ENCODE measurements at places on chromosomes 12 and 14.

DNA sequence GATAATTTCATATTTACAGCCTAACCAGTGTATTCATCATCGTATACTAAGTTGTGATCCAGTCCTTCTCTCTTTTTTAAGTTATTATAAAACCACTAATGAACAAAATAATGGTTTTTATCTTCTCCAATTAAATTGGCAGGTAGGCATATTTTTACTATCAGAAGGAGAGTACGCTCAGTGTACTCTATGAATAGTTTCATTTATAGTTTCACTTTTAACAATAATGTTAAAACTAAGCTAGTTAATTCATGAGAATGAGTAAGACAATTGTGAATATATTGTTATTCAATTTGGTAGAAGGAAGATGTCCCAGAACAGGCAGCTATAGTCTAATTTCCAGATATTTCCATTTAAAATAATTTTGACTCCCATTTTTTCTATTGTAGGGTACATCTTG lies 277.1 kb downstream of the RASSF9 start:
- no peak for DNase-seq

DNA sequence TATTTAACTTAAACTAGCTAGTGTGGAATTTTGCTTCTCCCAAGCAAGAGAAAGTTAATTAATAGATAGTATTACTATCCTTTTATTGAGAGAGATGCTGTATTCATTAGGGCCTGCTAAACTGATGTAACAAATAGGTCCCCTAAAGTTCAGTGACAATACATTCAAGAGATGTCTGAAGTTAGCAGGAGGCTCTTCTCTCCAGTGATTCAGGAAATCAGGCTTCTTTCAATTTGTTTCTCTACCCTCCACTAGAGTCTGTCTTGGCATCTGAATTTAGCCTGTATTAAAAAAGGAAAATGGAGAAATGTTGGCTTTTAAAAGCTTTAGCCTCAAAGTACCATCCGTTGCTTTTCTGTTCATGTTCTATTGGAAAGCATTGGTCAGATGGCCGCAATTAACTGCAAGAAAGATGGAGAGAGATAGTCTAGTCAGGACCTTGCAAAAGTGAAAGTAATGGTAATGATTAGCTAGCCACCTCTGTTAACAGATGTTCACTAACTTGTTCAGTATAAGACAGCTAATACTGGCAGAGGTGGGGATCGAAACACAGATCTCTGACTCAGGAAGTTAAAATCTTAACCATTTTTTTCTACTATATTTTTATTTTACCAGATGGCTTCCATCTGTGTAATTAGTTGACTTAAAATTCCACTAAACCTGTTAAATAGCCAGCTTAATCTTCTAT lies 786.8 kb downstream of the TMTC2 start:
- no peak for DNase-seq

- no peak for DNase-seq
These were observed 85.1 kb upstream of the CCDC198 start for GRCh38 chr14:57578801-57579200.

DNA sequence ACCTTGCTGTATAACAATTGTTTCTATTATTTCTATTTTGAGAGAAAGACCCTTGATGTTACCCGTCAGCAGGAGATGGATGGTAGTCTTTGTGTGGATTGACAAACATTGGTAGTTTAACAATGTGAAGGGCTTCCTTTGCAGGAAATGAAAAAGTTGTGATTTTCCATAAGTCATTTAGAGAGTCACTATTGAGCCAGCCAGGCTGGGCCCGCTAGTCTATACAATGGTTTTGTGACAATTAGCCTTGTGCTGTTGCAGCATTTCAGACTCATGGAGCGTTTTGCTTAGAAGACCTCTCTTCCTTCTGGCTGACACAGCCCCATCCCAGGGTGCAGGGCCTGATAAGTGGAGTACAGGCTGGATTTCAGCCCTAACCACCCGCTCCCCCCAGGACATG lies 18.3 kb upstream of the SLC38A2 start:
- no peak for DNase-seq

DNA sequence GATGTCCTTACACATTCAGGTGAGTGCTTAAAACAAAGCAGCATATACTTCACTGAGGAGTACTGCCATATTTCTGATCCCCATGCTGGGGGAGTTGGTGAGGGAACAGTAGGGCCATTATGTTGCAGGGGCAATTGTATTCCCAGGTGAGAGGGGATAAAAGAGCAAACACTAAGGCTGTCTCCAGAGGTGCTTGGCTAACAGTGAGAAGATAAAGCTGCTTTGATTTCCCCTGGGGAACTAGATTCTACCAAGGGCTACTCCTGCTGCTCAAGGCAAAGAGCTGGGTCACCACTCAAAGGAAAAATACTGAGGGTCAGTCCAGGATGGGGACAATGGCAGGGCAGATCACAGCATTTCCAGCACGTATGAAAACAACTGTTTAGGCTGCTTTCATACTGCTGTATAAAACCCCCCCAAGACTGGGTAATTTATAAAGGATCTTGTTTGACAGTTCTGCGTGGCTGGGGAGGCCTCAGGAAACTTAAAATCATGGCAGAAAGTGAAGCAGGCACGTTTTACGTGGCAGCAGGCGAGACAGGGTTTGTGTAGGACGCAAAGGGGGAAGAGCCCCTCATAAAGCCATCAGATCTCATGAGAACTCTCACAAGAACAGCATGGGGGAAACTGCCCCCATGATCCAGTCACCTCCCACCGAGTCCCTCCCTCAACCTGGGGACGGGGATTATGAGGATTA lies 47.8 kb upstream of the OR5AU1 start:
- no peak for DNase-seq

DNA sequence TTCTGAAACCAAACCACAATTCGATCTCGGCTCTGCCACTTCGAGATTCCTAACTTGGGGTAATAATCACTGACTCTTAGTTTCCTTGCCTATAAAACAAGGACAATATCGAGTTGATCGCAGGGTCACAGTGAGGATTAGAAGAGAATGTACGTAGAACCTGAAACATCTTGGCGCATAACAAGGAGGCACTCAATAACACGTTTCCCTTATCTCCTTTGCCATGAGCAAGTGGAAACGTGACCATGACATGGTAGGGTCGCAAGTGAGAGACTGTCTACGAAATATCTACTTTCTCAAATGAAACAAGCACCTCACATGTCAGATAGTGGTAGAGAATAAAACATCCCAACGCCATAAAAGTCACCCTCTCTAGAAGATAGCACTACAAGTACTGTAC lies 2.3 kb downstream of the DICER1 start:
- no peak for DNase-seq

- peak; percentile 53 for DNase-seq
These were observed 58.1 kb downstream of the HSP90AA1 start for GRCh38 chr14:102028733-102029132.

DNA sequence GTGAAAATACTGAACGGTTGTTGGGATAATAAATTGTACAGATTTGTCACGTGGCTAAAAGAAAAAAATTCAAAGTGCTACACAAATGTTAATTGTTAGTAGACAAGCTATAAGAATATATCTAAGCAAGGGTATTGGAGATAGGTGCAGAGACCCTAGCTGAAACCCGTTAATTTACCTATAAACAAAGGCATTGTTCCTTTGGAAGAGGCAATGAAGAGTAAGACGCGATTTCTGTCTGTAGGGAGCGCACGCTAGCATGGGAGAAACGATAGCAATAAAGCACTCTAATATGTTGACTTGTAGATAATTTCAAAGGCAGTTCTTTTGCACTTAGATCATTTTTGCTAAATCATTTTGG lies 565 bp downstream of the CCDC77 start:
- peak; percentile 22 for DNase-seq

DNA sequence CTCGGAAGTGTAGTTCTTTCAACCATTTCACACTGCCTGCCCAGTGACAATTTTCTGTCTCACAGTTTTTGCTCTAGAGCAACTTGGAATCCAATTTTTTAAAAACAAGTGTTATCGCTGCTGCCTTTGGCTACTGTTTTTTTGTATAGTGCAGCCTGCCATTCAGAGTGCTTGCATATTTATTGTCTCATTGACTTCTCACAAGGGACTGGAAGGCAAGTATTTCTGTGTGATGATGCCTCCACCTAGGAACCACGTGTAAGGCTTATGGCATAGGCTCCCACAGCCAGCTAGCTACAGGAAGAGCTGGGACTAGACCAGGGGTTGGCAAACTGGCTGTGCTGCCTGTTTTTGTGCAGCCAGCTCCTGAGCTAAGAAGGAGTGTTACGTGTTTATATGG lies 903 bp downstream of the PARPBP start:
- peak; percentile 3 for DNase-seq

DNA sequence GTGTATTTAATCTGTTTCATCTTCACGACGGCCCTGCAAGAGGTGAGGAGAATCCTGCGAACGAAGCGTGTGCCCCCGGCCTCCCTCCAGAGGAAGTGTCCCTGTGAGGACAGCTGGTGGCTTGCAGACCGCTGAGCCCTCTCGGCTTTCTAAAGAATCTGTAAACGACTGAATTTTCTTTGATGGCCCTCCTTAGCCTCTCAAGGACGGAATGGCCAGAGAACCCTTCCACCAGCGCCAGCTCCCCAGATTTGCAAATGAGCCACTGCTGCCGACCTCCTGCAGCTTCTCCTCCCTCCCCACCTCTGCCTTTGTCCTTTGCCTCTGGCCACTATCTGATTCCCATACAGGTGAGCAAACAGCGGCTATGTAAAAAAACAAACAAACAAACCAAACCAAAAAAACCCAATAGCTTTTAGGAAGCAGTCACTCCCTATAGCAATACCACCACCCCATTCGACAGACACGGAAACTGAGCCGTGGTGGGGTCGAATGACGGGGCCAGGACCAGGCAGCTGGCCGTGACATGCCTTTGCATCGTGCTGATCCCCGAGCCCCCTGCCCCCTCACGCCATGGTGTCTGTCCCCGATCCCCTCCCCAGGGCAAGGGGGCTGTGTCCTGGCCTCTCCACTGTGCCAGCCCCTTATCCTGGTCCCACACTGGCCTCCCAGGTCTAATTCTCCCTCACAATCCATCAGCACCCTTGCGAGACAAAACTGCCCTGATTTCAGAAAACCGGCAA lies 23.6 kb downstream of the RFLNA start:
- DNase-seq: no peak

GRCh38 chr14:100680439-100681051 lies 46.1 kb upstream of the DLK1 start:
- DNase-seq: no peak

DNA sequence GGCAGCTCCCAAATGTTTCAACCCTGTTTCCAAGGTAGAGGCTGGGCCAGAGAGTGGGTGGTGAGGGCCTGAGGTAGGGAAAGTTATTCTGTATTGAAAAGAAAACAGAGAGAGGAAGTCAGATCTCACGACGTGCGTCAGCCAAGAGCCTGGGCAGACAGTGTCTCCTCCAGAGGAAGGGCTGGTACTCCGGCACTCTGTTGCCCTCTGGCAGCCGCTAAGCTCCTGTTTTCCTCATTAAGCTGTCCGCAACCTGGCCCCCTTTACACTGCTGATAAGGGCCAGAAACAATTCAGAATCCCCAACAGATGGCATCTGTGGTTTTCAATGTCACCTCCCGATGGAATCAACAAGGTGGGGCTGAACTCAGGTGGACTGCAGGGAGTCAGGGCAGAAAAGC lies 26.0 kb upstream of the LTBP2 start:
- DNase-seq: peak; percentile 42

DNA sequence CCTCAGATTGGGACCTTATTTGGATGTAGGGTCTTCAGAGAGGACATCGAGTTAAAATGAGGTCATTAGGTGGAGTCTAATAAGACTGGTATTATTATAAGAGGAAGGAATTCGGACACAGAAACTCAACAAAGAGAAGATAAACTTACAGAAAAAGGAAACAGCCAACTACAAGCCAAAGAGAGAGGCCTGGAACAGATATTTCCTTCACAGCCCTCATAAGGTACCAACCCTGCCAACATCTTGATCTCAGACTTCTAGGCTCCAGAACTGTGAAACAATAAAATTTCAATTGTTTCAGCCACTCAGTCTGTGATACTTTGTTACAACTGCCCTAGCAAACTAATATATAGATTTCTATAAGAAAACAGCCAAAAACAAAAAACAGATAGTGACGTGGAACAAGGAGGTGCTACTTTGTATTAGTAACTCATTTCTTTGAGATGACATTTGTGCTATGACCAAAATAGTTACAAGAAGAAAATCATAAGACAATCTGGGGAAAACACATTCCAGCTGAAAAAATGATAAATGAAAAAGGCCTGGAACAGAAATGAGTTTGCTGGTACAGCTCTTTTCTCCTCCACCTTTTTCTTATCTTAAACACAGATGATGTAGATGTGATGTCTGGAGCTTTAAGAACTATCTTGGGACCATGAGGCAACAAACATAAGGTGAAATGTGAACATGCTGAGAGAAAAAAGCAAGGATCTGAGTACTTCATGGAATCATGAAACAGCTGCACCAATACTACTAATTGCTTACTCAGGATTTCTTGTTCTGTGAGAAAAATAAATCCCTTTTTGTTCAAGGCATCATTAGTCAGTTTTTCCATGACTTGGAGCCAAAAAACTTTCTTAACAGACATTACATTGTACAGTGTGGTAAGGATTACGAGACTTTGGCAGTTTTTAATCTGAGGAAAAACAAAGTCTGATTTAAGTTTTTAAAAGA lies 243.2 kb downstream of the ANO6 start:
- no peak for DNase-seq

DNA sequence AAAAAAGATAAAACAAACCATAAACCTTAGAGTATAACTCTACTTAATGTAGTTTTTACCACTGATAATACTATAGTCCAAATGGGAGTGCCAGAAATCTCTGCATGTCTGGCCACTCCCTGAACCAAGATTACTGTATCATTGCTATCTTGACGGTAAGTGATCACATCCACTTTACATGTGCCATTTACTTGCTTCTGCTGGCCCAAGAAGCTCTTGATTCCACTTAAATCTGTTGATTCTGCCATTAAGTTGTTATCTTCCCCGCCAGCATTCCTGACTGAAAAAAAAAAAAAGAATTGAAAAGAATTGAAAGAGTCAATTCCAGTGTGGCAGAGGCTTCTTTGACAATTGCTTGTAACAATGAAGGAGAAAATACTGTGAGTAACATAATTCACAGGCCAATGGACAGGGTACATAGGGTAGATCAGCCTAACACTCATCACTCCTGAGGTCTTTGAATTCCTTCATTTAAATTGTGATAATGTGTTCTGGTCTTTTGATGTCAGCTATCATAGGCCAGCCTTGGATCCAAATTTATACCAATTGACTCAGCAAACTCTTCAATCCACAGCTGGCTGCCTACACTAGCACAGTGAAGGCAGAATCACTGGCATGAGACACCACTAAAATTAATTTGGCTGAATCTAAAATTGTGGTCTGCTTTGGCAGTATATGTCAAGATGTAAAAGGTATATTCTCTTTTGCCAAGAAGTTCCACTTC lies 665.2 kb upstream of the FLRT2 start:
- no peak for DNase-seq

DNA sequence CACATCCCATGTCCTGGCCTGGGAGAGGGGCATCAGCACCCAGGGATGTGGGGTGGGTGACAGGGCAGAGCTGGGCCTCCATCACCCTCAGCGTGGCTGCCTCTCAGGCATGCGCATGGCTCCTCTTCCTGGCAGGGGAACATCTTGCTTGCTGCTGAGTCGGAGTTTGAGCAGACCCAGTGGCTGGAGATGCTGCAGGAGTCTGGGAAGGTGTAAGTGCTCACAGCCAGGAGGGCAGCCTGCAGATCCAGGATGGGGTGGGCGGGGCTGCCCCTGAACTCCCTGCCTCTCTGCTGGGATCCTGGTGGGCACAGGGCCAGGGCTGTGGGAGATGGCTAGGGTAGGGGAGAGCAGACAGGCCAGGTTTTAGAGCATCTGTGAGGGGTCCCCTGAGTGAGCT lies 16.2 kb downstream of the PLEKHD1 start:
- DNase-seq: no peak

Data from brain microvascular endothelial cell (primary cell).